ENCODE measurements at places on chromosomes 13 and 19.

DNA sequence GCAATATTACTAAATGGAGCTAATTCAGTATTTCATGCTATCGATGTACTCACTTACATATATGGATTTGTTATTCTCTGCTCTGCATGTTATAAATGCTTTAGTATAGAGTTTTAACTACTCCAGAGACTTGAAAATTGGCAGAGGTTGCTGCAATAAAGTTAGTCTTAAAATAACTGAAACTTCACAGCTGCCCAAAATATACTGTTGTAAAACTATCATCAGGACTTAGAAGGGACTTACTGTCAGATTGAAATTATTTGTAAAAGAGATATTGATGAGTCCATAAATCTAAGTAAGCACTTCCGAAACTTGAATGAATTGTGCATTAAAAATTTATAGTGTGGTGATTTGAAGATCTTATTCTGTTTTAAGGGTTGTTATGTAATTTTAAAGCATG is 1178.2 kb upstream of the PCDH20 start:
- DNase-seq: no peak

GRCh38 chr19:2048959-2049740 is 1.9 kb downstream of the MKNK2 start:
- DNase-seq: no peak

DNA sequence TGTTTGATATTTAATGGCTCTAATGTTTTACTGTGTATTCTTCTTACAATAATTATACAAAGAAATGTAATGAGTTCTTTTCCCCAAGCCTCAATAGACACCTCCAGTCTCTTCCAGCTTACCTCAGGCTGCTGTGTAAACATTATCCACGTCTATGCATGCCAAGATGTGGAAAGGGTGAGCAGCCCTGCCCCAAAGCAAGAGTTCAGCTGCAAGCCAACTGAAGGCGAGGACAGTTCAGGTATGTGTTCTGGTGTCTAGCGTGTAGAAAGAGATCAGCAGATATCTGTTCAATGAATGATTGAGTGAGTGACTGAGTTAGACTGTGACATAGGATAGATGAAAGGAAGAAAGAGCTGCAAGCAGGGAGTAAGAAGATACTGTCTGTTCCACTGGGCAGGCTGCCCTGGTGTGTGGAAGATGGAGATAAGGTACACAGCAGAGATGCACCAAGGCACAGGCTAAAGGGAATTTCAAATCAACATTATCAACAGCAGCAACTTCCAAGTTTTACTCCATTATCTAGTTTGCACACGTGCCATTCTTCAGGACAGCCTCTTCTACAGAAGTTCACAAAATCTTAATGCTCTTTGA is 66.0 kb downstream of the LATS2 start:
- no peak for DNase-seq

- DNase-seq: no peak
These were observed 1057.7 kb downstream of the UQCRFS1 start for GRCh38 chr19:28155265-28155664.

GRCh38 chr13:98068521-98068920 is 74.4 kb upstream of the FARP1 start:
- DNase-seq: no peak

- no peak for DNase-seq
These were observed 260.9 kb downstream of the MTUS2 start for GRCh38 chr13:29081036-29081435.

DNA sequence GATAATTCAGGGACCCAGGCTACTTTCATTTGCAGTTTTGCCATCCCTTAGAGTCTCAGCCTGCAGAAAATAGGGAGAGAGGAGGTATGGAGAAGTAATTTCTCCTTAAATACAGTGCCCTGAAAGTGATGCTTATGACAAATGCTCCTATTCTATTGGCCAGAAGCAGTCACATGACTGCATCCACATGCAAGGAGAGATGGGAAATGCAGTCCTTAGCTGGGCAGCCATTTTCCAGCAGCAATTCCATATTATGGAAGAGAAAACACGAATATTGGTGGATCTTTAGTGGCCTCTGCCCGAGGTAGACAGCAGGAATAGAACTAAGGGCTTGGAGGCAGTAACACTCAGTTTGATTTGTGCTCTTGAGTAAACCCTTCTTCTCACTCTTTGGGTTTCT is 39.4 kb downstream of the VAV1 start:
- no peak for DNase-seq

DNA sequence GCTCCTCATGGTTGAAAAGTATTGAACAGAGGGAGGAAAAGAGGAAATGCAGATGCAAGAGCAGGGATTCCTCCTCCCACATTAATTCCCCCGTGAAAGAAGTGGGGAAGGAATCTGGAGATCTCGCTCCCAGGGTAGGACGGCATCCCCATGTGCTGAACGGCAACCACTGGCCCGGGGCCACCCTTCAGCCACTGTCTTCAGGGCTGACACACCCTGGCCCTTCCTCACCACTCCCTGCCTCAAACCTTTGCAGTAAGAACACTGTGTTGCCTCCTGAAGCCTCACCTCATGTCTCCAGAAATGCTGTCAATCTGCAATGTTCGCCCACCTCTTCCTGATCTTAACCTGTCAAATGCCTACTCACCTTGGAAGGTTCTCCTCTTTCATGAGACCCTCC is 10.9 kb upstream of the DOCK9 start:
- no peak for DNase-seq

DNA sequence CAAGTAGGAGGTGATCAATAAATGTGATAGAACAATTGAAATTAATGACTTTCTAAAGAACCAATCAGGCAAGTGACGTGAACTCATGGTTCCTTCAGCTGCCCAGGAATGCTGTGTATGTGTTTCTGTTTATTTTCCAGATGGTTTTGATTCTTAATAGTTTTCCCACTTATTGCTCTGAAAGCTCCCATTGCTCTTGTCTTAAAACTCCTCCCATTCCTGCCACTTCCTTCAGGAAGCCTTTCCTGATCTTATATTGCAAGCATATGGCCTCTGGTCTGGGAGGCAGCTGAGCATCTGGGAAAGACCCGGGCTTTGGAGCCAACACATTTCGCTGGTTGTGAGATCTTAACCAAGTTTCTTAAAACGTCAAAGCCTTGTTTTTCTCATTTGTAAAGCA is 17.1 kb upstream of the LATS2 start:
- DNase-seq: no peak

GRCh38 chr13:18948012-18948663 is 233.5 kb downstream of the TUBA3C start:
- no peak for DNase-seq

DNA sequence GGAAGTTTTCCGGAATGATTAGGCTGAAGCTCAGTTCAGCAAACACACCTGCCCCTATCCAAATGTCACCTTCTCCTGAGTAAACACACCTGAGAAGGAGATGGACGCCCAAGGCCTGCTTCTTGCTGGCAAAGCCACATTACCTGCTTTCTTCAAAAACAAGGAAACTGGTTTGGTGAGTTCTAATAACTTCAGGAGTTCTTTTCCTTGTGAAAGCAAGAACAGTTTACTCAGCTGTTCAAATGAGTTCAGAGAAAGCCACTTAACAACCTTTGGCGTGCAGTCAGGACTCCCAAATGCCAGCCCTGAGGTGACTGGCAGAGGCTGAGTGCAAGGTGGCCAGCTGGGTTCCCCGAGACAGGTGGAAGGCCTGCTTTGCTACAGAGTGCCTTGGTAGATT is 160.5 kb downstream of the STK24 start:
- no peak for DNase-seq

DNA sequence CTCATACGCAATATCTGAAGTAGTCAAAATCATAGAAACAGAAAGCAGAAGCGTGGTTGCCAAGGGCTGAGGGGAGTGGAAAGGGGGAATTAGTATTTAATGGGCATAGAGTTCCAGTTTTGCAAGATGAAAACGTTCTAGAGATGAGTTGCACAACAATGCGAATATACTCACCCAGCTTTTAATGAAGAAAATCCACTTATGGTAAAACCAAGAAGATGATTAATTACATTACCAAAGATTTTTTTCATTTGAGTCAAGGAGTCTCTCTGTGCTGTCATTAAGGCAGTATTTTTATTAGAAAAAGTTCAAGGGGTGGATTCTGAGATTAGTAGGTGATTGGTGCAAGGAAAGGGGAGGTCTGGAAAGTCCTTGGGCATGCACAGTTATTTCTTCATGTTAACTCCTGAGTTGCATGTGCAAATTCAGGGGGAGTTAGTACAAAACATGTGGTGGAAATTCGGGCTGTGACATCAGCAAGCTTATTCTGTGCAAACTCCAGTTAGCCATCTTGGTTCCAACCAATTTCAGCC is 6.9 kb upstream of the CBY2 start:
- DNase-seq: no peak

DNA sequence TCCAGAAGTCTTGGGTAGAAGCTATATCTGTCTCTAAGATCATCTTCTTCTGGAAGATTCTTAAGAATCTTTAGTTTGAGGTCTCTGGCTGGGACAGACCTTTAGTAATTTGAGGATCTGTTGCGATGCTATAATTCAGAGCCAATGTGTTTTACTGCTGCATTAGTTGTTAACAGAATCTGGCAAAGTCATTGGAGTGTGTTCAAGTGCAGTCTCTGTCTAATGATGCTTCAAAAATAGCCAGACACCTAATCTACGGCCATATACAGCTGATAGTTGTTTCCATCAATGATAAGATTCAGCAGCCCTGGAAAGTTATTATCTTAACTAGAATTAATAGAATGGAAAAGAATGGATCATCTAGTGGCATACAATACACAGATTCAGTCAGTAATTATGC is 72.6 kb downstream of the CDK8 start:
- no peak for DNase-seq

DNA sequence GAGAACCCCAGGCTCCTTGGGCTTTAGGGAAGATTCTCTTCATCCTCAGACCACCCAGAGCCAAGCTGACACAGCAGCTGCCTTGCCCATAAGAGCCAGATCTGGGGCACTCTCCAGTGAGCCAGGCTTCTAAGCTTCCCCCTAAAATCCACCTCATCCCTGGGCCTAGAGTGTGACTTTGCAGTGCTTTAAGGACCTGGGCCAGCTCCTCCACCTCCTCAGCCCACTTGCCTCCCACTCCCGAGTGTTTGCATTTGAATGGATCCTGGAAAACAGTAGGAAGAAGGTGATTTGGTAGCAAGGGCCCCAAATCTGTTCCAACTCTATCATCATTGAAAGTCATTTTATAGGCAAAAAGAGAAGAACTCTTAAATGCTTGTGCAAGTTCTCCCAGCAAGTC is 108.7 kb upstream of the UBL3 start:
- no peak for DNase-seq
